ENCODE measurements at places on chromosomes 11 and 22. TPM values are rescaled to one million over a fixed set of nuclear protein-coding genes. Genes with fewer than 3 reads are reported as not detected.

GRCh38 chr11:23179609-23180008 lies 319.3 kb upstream of the CCDC179 start:
- DNase-seq: no peak

GRCh38 chr11:121237686-121238658 lies 54.6 kb upstream of the SC5D start:
- DNase-seq: no peak

- no peak for DNase-seq
Observed at GRCh38 chr11:29271616-29272015, 745.2 kb downstream of the KCNA4 start.

- no peak for DNase-seq
Observed at GRCh38 chr22:37421468-37421877, 5.8 kb downstream of the ELFN2 start.

- DNase-seq: no peak
Observed at GRCh38 chr11:126103150-126103549, 40.5 kb upstream of the CDON start.

- DNase-seq: peak; percentile 13
Observed at GRCh38 chr11:2269601-2270321, 627 bp downstream of the ASCL2 start.

DNA sequence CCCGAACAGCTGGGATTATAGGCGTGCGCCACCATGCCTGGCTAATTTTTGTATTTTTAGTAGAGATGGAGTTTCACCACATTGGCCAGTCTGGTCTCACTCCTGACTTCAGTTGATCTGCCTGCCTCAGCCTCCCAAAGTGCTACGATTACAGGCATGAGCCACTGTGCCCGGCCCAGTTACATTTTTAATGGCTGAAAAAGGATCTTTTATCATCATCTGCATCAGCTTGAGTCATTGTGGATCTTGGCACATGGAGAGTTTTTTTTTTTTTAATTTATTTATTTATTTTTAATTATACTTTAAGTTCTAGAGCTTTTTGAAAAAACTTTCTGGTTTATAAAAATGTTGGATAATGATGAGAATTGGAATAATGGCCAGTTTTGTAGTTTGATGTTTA lies 8.6 kb downstream of the IGHMBP2 start:
- no peak for DNase-seq

GRCh38 chr11:119362741-119363080 lies 16.2 kb upstream of the MFRP start:
- DNase-seq: no peak

GRCh38 chr22:39316440-39317083 lies 2.9 kb downstream of the RPL3 start:
- peak; percentile 86 for DNase-seq

DNA sequence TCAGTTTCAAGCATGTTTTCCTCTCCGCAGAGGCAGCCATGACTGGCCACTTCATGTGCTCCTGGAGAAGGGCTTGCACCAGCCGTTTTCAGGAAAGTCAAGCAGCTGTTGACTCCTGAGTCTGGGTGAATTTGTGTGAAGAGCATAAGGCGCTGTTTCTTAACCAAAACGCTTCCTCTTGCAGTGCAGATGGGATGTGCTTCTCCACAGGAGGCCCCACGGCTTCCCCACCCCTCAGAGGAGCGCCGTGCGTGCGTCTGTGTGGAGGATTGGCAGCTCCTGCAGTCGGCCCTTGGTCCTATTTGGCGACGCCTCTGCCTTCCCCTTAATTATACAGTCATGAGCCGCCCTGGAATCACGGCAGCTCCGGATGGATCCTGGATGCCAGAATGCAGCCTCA lies 54.1 kb upstream of the B3GAT1 start:
- no peak for DNase-seq

GRCh38 chr22:32674925-32675825 lies 126.3 kb upstream of the TIMP3 start:
- DNase-seq: no peak

DNA sequence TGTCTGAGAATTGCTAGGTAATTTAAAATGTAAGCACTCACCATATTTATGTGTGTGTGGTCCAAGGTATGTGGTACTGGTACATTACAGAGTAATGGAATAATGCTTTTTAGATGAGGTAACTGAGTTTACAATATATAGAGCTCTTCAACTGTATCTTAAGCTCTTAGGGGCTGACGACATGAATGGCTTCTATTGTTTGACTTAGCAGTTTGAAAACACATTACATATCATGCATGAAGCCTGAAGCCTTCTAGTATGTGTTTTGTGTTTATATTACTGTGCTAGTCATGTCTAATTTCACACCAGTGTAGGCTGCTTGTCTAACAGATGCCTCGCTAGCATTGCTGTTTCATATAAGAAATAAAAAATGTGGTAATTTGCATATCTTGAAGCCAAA lies 37.2 kb downstream of the GAS2 start:
- no peak for DNase-seq

DNA sequence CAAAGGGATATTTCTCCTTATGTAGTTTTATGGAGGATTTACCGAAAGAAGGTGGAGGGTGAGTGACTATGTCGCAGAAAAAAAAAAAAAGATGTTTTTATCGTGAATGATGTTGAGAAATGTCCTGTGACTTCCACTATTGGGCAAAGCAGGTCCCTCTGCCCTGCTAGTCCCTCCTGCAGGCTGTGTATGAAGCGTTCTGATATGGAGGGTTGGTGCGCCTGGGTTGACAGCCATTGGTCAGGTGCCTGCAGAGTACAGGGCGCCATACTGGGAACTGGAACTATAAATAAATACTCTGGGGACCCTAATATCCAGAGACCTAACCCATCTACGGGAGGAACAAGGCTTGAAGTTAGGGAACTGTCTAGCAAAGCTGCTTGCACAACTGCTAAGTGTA lies 1.5 kb downstream of the IL17RA start:
- DNase-seq: no peak

DNA sequence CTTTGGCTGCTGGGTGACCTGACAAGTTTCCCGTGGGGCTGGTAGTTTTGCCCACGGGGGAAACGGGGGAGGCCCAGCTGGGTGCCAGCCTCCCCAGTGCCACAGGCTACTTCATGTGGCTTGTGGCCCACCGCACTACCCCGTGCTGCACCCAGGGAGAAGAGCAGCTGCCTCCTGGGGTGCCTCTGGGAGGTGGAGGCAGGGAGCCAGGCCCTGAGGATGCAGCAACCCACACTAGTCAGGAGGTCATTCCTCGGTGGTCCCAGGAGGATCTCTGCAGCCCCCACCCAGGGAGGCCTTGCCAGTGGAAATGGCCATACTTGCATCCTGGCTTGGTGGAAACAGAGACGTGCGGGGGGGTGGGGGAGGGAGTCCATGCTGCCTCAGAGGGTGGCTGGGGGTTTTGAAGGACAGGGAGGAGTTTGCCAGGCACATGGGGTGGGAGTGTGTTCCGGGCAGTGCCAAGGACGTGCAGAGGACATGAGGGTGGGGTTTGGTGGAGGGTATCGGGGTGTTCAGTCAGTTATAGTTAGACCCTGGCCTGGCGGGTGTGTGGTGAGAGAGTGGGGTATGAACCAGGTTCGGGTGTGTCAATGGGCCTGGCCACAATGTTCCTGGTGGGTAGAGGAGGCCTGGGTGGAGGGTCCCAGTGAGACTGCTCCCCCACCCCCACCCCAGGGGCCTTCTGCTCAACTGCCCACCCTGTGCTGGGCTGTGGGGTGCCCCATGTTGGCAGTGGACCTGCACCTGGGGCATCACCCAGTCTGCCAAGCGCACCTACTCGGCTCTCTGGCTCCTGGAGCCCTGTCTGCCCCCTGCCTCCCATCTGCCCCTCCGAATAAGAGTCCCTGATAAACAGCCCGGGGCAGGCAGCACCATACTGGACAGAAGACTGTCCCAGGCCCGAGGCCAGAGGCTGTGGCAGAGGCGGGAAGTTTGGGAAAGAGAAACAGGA lies 3.8 kb downstream of the PIM3 start:
- DNase-seq: peak; percentile 9

DNA sequence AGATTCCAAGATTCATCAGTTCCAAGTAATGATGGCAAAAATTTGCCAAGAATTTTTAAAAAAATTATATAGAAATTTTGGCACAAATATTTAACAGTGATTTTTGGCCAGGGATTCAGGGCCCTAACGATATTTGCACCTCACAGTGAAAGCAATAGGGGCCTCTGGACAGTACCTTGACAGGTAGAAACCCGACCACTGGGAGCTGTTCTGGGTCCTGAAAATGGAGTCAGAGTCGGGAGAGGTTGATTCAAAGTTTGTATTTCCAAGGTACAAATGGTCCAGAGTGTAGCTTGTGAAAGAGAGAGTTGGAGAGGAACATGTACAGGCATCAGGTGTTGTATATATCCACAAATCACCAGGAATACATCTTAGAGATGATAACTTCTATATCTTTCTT lies 41.6 kb downstream of the MRGPRX2 start:
- DNase-seq: no peak

- no peak for DNase-seq
Observed at GRCh38 chr22:25475257-25476022, 89.0 kb upstream of the GRK3 start.

DNA sequence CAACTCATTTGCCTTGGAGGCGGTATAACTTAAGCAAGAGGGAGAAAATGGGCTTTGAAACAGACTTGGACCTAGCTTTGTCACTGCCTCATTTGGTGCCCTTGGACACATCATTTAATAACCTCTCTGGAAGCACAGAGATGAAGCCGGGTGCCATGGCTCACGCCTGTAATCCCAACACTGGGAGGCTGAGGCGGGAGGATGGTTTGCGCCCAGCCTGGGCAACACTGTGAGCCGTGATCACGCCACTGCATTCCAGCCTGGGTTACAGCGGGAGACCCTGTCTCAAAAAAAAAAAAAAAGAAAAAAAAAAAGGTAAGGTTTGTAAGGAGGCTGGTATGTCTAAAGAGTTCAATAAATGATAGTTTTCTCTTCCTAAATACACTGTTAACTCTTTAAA lies 806 bp downstream of the COA4 start:
- DNase-seq: no peak

DNA sequence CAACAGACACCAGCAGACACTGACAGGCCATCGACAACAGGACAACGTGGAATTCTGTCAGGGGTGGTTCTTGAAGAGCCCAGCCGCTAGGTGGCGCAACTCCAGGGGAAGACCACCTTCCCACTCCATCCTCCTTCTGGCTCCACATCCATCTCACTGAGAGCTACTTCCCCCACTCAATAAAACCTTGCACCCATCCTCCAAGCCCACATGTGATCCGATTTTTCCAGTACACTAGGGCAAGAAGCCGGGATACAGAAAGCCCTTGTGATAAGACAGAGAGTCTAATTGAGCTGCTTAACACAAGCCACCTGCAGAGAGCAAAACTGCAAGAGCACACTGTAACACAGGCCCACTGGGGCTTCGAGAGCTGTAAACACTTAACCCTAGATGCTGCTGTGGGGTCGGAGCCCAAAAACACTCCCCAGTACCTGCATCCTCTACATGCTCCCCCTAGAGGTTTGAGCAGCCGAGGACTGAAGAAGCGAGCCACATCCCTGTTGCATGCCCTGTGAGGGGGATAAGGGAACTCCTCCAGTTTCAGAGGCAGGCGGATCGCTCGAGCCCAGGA lies 11.5 kb upstream of the RAB39A start:
- DNase-seq: peak; percentile 6

- no peak for DNase-seq
Observed at GRCh38 chr11:40867991-40868632, 591.3 kb downstream of the LRRC4C start.

LIF gene
- total RNA-seq: 0.30 TPM

CDC42BPG gene
- 9.7 TPM for total RNA-seq

YPEL4 gene
- total RNA-seq: 7.3 TPM

MMP3 gene
- total RNA-seq: not detected

PGR gene
- total RNA-seq: not detected

HPX gene
- total RNA-seq: 0.52 TPM

Data from CD4-positive, alpha-beta T cell (primary cell).